ENCODE measurements at places on chromosomes 13 and 19. TPM values are rescaled to one million over a fixed set of nuclear protein-coding genes. Genes with fewer than 3 reads are reported as not detected.

GRCh38 chr13:98575904-98576199, 1.1 kb downstream of the STK24 start:
- peak overlapping the region; percentile 92 for H3K4me3 ChIP-seq
- H3K4me1 ChIP-seq, result peaks cover 43% of the 10 kb centered on the region
- no peaks in the 10 kb centered on the region for H3K27me3 ChIP-seq
- peak overlapping the region; percentile 91 for H3K27ac ChIP-seq
- DNase-seq, result no peak

The CACNG8 gene
- total RNA-seq, result not detected

The FPR3 gene
- total RNA-seq, result not detected

The CALR3 gene
- total RNA-seq, result not detected

Measured in activated CD8-positive, alpha-beta T cell treated with anti-CD3 and anti-CD28 coated beads for 36 hours (primary cell).